A549 treated with DMSO at 1 μM for 4 hours (cell line): ENCODE measurements at places on chromosomes 1 and 21. TPM values are rescaled to one million over a fixed set of nuclear protein-coding genes. Genes with fewer than 3 reads are reported as not detected.

Gene SELENON
- 59.5 to 69.1 TPM (median 59.8 TPM) in 5 replicates for total RNA-seq

Gene FCRL4
- not detected in 5 replicates for total RNA-seq

Gene FBLIM1
- total RNA-seq = 19.5 to 24.3 TPM (median 23.4 TPM) in 5 replicates

Gene FAM78B
- 0.15 to 0.38 TPM (median 0.36 TPM) in 5 replicates for total RNA-seq
